ENCODE measurements at places on chromosomes 4 and X.

DNA sequence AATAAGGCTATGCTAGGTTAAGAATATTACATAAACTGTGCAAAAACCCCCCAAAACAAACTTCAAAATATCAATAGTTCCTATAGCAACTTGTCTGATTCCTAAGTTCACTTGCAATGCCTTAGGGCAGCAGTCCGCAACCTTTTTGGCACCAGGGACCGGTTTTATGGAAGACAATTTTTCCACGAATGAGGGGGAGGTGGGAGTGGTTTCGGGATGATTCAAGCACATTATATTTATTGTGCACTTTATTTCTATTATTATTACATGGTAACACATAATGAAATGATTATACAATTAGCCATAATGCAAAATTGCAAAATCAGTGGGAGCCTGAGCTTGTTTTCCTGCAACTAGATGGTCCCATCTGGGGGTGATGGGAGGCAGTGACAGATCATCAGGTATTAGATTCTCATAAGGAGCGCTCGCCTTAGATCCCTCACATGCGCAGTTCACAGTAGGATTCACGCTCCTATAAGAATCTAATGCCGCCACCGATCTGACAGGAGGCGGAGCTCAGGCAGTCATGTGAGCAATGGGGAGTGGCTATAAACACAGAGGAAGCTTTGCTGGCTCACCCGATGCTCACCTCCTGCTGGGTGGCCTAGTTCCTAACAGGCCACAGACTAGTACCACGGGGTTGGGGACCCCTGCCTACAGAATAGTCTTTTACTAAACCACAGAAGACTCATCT, 39.7 kb downstream of the ACOX3 start:
- no peak for DNase-seq

DNA sequence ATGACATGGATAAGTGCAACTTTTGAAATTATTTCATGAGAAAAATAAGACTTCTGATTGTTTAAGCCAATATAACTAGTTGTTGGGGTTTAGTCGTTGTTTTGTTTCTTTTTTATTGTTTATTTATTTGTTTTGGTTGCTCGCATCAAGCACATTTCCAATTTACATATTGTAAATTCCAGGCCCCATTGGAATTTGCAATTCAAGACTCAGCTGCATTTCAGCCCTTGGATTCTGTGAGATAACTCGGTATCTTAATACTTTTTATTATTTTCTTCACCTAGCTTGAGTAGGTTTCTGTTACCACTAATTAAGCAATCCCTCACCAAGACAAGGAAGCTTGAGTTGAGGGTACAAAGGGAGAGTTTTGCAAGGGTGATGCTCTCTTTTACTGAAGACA, 318.3 kb upstream of the GATB start:
- DNase-seq: no peak

- no peak for DNase-seq
Measured at GRCh38 chr4:22192084-22192511, 243.5 kb upstream of the KCNIP4 start.

DNA sequence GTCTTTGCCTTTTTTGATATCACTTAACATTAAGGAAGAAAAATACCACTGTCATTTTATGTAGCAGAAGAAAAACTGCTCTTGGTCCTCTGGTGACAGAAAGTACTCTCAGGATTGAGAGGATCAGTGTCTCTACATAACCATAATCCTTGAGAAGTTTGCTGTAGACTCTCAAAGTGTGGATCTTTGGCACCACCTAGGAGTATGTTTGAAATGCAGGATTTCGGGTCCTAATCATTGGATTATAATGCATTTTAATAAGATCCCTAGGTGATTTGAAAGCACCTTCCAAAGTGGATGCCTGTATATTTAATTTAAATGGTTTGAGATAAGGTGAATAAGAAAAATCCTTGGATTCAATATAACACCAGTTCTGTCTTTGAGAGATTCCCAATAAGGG, 23.2 kb downstream of the MOB1B start:
- no peak for DNase-seq

GRCh38 chr4:28176942-28177341, 1316.3 kb downstream of the STIM2 start:
- DNase-seq: no peak

GRCh38 chr4:37601531-37601930, 84.6 kb downstream of the RELL1 start:
- no peak for DNase-seq

DNA sequence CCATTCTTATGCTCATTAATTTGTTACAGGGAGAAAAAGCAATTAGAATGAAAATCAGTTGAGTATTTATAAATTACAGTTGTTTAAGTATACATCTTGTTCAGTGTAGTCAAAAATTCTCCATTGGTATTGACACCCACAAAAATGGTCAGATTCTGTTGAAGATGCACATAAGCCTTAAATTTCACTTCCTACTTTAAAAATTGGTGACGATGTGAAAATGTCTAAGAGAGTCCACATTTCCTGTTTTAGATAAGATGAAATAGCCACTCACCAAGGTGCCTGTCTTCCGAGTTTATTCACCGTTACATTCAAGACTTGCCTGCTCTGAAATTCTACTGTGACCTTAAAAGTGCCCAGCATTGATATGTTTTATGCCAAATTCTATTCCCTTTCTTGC, 93.6 kb downstream of the GPR143 start:
- DNase-seq: no peak

GRCh38 chr4:17958181-17958580, 63.4 kb downstream of the LCORL start:
- no peak for DNase-seq

DNA sequence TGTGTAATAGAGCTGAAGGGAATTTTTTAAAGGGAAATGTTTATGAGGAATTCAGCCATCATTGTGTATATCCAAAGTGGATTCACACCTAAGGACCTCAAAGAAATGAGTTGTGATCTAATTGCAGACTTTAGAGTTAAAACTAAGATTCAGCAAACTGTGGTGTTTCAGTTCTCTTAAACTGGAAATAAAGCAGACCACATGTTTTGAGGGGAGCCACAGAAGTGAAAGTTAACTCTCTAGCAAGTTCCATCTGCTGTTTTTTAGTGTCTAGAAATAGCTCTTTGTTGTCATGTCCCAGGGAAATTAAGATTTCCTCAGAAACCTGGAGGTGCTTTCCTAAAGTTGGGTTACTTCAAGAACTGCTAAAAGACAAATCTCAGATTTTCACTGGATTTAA, 97.3 kb upstream of the DDX3X start:
- DNase-seq: no peak

DNA sequence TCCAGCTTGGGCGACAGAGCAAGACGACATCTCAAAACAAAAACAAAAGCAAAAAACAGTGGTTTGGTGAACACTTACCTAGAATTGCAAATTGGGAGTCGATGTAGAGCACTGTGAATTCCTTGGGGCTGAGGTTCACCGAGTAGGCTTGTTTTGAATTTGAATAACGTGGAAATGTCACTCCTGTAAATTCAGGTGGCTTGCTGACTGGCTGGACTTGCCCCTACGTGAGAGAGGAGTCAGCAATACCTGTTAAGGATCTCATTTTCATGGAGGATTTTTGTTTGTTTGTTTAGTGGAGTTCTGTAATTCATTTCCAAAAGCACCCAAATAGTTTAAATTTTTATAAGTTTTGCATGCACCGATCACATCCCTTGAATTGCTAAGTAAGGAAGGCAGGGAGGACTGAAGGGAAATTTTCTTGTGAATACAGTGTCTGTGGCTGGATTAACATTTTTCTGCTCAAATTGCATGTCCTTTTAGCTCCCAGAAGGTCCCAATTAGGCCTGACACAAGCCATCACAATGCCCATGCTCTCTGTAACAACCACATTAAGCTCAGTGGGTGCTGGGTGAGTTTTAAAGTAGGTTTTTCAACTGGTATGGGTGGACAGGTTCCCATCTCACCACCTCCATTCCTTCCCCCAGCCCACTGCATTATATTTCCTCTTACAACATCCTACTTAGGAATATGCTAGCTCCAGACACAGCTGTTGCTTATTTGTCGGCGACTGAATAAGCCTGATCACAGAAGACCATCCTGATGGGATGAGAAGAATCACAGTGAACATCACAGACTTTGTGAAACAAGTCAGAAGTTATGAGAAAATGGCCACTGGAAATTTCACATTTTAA, 58.5 kb upstream of the TTC29 start:
- DNase-seq: no peak

DNA sequence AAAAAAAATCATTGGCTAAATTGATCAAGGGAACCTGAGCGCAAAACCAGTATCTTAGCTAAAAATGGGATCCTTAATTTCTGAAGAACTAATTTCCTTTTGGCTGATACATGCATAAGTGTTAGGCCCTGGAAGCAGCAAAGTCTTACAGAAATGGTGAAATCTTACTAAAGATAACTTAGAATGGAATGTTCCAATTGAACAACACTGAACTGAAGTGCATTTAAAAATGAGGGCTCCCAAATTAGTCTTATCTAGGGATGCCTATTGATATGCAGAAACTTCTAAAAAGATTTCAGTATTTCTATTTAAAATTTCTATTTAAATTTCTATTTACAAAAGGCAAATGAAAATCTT, 120.7 kb upstream of the BANK1 start:
- DNase-seq: no peak

All from central memory CD4-positive, alpha-beta T cell (primary cell).